ENCODE measurements at places on chromosomes 5 and 9.

DNA sequence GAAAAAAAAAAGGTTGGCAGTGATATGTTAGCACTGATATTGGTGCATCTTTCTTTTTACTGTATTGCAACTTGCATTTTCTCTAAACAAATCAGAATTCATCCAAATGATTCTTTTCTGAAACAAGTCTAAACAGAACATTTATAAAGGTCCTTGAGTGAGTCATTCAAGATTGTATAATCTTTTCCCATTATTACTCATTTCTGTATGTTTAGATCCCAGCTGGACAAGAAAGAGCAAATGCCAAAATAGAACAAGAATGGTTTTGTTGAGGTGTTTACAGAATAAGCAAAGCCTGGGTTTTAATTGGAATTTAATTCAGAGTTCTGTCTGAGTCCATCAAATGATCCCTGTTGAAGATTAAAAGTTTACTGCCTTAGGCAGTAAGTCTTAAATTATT is 112.3 kb downstream of the VCAN start:
- no peak for DNase-seq

DNA sequence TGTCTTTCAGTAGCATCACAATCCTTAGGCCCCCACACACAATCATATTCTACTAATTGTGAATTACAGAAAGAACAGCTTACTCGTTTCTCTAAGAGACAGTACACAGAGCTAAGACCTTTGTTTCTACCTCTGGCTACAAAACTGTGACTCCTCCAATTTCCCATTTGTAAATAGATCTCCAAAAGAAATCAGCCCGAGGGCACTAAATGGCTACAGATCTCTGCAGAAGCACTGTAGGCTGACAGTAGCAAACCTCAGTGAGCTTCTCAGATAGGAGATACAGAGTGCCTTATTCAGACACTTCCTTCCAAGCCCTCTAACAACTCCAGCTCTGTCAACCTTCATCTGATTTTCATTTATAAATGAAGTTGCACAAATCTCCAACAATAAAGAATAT is 51.0 kb downstream of the EFNA5 start:
- peak; percentile 38 for DNase-seq

DNA sequence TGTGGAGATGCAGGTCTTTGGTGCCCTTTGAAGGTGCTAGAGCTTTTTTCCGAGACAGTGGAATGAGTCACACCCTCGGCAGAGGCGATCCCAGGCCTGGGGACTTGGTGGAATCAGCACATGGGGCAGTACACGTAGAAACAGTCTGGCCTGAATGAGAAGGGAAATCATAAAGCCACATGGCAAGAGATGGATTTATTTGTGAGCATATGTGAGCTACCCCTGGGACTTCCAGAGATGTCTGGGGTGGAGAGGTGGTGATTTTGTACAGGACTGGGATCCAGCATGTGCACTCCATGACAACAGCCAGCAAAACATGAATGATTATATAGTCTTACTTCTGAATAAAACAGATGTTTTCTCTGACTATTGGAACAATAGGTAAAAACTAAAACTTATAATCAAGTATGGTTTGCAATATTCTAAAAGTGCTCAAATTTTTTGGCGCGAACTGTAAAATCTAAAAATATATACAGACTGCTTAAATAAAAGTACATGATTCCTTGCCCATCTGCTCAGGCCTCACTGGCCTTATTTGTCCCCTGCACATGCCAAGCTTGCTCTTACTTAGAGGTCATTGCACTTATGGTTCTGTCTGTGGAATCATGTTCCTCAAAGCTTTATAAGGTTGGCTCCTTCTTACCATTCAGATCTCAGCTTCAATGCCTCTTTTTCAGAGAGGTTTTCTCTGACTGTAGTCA is 54.7 kb upstream of the SMARCA2 start:
- no peak for DNase-seq

DNA sequence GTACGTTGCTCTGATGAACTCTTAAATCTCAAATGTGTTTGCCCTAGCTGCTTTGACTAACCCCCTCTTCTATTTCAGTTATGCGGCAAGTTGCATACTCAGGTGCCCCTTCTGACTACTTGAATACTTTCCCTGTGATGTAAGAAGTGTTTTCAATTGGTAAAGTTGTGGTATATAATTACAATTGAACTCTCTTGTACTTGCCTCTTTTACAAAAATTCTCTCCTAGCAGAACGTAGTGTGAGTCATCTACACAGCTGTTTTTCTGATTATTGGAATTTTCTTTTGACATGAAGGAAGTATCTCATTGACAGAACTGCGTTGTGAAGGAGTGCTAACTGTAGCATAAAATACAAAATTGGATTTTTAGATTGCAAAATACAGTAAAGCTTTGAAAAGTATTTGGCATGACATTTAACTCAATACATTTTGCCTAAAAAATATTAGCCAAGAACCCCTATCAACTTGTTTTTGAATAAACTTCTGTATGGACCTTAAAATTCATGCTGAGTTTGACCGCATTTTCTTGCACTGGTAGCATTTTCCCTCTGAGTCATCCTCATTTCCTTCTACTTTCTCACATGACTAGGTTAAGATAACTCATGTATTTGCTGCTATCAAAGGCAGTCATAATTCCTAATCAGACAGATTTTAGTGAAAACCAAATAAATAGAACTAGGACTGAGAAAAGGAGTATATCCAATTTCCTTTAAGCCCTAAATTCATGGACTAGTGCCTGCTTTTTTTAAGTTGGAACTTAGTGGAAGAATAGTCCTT is 6.3 kb downstream of the CRHBP start:
- no peak for DNase-seq

DNA sequence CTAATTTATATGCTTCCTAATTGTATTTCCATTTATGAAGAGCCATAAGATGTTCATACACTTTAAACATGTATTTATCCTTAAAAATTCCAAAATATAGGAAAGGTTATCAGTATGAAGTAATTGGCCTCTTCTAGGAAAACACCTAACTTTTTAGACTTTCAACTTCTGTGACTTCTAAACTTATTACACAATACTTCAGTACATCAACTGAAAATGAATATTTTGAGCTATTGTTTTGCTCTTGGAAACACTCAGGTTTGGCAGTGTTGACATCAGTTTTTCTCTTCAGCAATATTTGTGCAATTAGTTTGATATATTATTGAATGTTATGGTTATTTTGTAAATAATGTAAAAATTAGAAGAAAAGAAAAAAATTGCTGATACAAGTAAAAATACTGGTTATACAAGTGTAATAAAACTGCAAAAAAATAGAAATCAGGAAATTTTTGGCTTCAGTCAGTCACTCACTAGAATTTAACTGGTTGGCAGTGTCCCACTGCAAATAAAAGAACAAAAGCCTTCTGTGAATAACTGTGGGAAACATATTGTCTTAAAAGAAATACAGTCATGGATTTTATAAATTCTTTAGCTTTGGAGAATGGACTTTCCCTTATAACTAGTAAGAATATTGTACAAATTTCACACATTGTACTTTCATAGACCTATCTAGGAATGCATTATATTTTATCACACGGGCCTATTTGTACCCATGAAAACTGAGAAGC is 635.9 kb downstream of the TLE1 start:
- no peak for DNase-seq
